ENCODE measurements at places on chromosomes 5 and 9.

GRCh38 chr9:26551451-26551850 lies 341.2 kb downstream of the CAAP1 start:
- DNase-seq, result no peak

- no peak for DNase-seq
These were observed 76.1 kb downstream of the SLC44A1 start for GRCh38 chr9:105320568-105320967.

GRCh38 chr5:399296-400281 lies 43.4 kb upstream of the EXOC3 start:
- peak; percentile 82 for DNase-seq

DNA sequence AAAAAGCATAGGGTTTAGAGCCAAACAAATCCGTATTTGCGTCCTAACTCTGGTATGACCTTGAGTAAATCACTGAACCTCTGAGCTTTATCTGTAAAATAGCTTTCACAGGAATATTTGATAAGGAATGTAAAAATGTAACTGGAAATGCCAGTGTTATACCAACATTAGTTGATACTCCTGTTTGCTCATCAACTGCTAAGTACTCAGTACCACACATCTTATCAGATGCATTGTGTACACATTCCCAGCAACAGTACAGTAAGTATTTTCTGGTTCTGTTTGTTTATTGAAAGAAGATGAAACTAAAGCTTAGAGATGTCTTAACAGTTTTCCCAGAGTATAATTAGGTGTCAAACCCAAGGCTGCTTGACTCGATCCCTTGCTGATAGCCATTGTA lies 21.5 kb downstream of the SNAPC3 start:
- DNase-seq, result no peak

DNA sequence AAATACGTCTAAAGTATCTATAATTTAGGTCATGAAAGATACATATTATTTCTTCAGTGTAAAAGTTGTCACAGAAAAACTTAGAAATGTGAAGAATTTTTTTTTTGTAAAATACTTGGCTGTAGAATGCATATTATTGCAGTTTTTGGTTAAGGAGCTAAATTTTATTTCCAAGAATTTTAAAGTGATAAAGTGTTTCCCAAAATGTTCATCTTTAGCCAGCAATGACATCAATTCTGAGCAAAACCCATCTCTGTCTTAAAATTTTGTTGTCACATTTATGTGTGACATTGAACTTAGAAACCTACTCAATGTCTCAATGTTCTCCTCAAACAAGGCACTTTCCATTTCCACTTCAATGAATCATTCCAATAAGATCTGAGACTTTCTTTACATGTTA lies 47.8 kb upstream of the RPS23 start:
- no peak for DNase-seq

DNA sequence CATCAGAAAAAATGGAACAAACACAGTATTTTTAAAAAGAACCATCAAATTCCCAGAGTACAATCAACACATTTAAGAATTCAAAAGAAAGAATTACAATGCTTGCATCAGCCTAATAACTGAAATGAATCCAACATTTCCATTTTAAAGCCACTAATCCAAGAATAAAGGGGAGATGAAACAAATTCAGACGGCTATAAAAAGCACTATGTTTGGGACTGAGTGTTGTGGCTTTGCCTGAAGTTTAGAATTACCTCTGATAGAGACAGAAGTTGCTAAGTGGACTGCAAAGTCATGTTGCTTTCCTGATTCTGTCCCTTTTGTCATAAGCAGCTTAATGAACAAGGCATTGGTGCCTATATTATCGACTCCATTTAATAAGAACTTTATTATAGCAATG lies 135.4 kb upstream of the RGMB start:
- DNase-seq, result no peak

- no peak for DNase-seq
These were observed 69.9 kb upstream of the LMNB1 start for GRCh38 chr5:126707080-126707479.

DNA sequence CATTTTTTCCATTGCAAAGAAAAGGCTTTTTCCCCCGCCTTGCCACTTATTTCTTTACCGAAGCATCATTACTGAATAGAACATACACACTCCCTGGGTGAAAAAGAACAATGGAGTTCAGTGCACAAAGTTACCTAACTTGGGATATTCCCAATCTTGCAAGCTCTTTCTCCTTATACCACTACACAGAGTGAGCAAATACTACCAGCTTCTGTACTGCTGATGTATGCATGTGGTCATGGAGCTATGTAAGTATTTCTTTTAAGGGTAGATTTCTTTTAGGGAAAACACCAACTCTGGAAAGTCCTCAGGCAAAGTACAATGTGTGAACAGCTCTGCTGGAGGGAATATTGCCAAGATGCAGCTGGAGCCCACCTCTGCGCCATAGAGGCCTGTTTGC lies 81.1 kb downstream of the AOPEP start:
- no peak for DNase-seq

- no peak for DNase-seq
These were observed 39.9 kb downstream of the CRB2 start for GRCh38 chr9:123395689-123396511.

- DNase-seq, result no peak
These were observed 96.9 kb downstream of the CWC27 start for GRCh38 chr5:64865662-64866061.

GRCh38 chr5:135491038-135491551 lies 38.9 kb upstream of the TIFAB start:
- DNase-seq, result no peak

DNA sequence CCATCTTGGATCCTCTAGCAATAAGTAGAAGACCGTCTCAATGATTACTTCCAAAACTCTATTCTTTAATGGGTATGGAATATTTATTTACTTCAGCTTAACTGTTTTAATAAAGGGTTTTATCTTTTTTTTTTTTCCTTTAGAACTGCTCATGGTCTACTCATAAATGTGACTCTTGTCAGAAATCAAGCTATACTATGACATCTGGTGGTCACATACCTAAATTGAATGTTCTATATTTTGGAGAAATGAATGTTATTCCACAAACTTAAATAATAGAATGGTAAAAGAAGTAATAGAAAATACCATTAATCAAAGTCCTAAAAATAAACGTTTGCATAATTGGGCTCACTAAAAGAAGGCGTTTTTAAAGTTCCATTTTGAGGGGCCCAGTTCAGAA lies 131.2 kb upstream of the PLCXD3 start:
- no peak for DNase-seq

GRCh38 chr5:157137691-157138090 lies 5.0 kb downstream of the MED7 start:
- DNase-seq, result no peak

DNA sequence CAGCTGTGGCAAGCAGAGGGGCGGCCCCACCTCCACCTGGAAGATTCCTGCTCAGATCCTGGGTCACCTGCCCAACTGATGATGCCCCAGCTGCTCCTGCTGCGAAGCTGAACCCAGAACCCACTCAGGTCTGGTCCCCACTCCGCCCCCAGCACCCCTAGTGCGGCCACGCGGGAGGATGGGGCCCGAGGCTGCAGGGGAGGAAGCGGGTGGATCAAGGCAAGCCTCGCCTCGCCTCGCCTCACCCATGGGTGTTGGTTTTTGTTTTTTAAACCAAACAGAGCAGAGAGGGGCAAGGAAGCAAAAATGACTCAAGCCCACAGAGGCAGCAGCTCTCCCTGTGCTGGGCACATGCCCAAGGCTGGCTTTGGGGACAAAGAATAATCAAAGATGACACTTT lies 23.2 kb downstream of the ABO start:
- DNase-seq, result no peak

DNA sequence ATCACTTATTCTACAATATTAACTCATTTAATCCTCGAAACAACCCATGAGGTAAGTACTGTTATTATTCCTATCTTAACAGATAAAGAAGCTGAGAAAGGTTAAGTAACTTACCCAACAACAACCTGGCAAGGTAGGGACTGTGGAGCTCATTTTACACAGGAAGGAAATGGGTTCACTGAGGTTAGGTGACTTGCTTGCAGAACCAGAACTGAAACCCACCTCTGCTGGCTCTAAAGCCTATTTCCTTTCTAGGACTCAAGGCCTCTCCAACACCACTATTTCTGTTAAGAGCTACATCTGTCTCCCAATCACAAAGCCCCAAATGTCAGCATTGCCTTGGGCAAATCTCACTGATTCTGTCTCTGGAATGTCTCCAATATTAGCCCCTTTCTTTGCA lies 38.9 kb upstream of the IFNK start:
- DNase-seq, result no peak

DNA sequence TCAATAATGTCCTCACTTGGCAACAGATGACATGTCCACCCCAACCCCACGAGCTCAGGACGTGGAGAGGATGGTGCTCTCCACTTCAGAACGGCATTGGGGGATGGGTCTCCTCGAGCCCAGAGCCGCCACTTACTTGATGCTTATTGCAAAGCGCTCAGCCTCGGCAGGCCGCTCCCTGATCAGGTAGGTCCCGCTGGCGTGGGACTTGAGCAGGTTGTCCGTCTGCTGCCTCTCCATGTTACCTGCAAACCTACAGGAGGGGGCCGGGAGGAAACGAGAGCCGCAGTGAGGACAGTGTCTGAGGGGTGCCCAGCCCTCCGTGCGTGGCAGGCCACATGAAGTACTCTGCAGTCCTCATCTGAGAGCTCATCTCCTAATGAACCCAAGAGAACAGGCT lies 36.6 kb upstream of the SARDH start:
- no peak for DNase-seq

- no peak for DNase-seq
These were observed 14.7 kb downstream of the ERP44 start for GRCh38 chr9:100084128-100084453.

DNA sequence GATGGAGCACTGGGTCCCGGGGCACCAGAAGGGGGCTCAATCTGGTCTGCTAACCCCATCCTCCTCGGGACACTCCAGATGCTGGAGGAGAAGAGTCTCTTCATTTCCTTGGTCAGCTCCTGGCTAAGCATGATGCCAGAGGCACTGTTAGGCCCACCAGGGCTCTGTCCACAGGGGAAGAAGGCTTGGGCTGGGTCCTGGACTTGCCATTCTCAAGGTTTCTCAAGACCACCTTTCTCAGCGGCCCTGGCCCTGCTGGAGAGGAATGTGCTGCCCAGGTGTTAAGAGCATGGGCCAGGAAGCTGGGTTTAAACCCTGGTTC lies 7.9 kb downstream of the SH2D3C start:
- no peak for DNase-seq

DNA sequence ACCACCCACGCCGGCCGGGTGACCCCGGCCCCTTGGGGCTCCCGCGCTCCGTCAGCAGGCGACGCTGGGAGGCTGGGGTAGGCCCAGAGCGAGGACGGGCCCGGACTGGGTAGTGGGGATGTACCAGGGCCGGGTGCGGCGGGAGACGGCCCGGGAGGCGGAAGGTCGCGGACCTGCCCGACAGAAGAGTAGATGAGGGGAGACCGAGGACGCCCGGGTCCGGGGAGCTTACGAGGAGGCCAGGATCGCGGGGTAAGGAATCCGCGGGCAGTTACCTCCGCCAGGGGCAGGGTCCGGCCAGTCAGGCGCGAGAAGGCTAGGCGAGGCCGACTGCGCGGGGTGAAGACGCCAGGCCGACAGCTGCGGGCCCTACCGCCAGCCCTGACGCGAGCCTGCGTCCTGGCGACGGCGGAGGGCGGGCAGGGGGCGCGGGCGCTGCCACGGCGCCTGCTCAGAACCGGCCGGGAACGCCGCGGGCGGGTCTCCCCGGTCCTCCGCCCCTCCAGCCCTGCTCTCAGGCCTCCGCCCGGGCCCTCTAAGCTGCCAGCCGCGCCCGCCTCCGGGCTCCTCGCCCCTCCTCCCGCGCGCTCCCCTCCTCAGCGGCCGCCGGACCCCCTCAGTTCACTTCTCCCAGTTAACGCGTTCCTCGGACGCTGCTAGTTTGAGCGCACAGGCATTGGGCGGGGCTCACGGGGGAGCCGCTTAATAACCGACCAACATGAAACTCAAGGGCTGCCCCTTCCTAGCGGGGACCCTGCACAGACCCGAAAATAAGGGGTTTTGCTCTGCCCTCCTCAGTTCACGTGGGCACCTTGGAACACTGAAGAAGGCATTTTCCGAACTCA lies at the start of gene CPLANE1:
TSS of gene CPLANE1 (minus strand) at position 407 of the 845 bp plus-strand sequence. CDS start 1,678 bp downstream, outside the sequence.
- peak; percentile 64 for DNase-seq

DNA sequence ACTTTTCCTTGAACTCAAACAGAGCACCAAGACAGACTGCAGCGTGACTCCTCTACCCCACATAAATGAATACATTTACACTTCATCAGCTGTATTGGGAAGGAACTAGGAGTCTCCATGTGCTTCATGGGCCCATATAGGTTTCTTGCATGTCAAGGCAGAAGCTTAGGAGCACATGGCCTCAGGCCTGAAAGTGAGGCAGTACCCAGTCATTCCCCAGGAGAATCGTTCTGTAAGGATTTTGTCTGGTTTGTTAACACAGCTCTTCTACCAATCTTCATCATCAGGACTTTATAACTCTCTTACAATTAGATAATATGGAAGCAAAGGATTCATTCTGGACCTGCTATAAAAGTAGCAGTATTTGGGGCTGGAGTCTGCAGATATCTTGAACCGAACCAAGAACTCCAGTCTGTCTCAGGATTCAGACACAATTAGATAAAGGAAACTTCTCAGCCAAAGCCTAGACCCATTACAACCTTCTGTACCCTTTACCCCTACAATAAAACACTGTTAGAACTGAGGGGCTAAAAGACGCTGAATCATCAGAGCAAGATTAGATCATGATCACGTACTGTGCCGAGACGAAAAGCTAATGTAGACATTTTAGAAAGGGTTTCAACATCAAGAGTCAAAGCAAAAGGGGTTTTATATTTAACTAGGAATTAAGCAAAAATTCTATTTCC lies 385.5 kb upstream of the SLC30A5 start:
- DNase-seq, result no peak

All from H1 (cell line).